ENCODE measurements at places on chromosomes 3 and 15. TPM values are rescaled to one million over a fixed set of nuclear protein-coding genes. Genes with fewer than 3 reads are reported as not detected.

Gene CRYGS
- 4.4 TPM for total RNA-seq

Gene AP3S2
- total RNA-seq, result 26.5 TPM

Gene LRRC3B
- total RNA-seq, result 0.23 TPM

DNA sequence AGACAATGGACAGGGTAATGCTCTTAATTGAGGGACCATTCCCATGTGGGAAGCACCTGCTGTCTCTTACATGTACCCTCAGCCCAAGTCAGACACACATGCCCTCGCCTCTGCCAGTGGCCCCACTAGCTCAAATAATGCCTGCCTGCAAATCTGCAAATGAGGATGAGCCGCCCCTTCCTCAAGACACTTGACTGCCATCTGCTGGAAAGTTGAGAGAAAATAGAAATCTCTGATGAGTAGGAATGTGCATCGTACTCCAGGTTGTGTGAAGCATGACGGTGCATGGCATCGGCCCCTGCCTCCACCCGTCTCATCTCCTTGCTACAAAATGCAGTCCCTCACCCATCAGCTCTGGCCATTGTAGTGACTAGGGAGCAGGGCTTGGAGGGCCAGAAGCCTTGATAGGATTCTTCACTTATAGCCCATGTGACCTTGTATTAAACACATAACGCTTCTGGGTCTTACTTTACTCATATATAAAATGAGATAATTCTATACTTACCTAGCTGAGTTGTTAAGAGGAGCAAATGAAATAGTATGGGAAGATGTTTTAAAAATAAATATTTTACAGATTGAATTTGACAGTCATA, 6.3 kb upstream of the SCN5A start:
- DNase-seq, result no peak

DNA sequence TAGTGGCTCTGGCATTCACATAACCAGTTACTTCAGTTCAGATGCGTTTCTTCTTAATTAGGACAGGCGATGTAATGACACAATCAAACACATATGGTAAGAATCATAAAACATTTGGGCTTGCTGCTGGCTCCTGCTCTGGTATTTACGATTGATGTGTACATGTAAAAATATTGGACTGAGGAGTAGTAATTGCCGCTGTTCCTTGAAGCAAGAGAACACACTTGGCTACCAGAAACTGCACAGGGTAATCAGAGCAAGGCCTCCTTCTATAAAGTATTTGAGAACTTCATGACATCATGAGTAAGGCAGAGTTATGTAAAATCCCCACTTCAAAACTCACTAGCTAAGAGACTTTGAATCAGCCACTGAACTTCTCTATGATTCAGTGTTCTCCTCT, 158.1 kb downstream of the SSR3 start:
- no peak for DNase-seq

Gene TNFAIP8L3
- total RNA-seq, result 0.75 TPM

- DNase-seq, result no peak
Observed at GRCh38 chr15:50150349-50150748, 31.3 kb upstream of the ATP8B4 start.

Data from mesothelial cell of epicardium (in vitro differentiated cells).